ENCODE measurements at places on chromosomes 12 and 14.
A peak's percentile ranks its signal among the peaks of the same experiment; 100 is the strongest.

DNA sequence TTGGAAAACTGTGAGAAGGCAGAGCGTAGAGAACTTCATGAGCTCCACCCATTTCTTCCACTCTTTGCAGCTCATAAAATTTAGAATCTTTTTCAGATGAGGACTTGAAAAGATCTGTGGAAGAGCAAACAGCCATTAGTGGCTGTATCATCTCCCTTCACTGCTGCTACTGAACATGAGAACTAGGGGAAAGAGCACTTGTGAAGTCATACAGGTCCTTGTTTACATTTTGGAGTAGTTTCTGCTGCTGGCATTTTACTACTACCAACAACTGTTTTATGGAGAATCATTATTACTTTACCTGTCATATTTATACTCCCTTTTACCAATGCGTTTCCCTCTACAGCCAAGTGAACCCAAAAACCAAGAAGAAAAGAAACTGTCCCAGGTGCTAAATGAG is 41.0 kb downstream of the RPGRIP1 start:
- no peak for DNase-seq

DNA sequence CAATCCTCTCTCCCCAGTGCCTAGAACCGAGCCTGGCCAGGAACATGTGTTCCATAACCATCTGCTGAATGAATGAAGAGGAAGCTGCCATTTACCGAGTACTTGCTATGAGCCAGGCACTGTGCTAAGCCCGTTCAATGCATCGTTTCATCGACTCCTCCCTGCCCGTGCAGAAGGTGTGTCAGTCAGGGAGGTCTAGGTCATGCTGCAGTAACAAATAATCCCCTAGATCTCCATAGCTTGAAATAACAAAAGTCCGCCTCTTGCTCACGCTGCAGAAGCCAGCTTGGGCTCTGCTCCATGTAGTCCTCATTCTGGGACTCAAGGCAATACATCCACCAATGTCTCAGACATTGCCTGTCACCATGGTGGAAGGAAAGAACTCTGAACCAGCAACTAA is 101.3 kb downstream of the SCARB1 start:
- DNase-seq = no peak

GRCh38 chr12:90061809-90062208 is 353.2 kb upstream of the ATP2B1 start:
- no peak for DNase-seq

- peak; percentile 91 for DNase-seq
These were observed at the start of gene ARMH4 for GRCh38 chr14:58152014-58152857. Gene ARMH4, minus strand, starts transcription at chr14:58152213. Its CDS starts 12,855 bp downstream, at chr14:58139358.

GRCh38 chr12:3016191-3016590 is 57.0 kb downstream of the TEAD4 start:
- DNase-seq = no peak

DNA sequence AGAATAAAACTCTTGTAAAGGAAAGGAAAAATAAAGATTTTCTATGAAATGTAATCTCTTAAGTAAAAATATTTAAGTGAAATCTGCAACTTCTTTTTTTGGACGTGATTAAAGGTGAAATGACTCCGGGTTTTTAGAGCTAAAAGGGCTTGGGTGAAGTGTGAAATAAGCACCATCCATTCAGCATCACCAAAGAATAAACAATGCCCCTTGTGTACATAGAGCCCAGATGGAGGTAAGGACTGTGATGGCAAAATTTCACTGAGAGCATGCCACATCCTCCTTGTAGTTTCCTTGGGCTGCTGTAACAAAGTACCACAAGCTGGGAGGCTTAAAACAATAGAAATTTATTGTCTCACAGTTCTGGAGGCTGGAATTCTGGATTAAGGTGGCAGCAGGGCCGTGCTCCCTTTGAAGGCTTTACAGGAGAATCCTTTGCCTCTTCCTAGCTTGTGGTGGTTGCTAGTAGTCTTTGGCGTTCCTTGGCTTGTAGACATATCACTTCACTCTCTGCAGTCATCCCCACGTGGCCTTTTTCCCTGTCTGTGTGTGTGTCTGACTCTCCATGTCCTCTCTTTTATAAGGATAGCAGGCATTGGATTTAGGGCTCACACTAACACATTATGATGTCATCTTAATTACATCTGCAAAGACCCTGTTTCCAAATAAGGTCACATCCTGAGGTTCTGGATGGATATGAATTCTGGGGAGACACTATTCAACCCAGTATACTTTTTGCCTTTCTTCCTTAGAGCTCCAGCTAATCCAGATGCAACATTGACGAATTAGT is 24.2 kb downstream of the ZNF664 start:
- DNase-seq = no peak

DNA sequence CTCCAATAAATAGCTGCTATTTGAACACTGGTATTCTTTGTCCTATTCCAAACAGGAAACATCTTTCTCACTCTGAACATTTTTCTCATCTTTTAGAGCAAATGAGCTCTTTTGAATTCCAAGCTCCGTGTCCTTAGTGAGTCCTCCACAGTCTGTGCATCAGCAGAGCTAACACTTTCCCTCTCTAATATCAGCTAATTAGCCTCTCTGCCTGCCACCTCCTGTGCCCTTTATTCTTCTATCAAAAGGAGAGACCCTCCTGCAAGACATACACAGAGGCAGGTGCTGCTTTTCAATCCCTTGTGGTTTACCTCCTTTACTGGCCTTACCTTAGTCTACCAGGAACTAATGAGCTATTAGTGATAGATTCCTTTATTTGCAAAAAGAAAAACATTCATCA is 178.5 kb downstream of the SLC35F4 start:
- DNase-seq = no peak

DNA sequence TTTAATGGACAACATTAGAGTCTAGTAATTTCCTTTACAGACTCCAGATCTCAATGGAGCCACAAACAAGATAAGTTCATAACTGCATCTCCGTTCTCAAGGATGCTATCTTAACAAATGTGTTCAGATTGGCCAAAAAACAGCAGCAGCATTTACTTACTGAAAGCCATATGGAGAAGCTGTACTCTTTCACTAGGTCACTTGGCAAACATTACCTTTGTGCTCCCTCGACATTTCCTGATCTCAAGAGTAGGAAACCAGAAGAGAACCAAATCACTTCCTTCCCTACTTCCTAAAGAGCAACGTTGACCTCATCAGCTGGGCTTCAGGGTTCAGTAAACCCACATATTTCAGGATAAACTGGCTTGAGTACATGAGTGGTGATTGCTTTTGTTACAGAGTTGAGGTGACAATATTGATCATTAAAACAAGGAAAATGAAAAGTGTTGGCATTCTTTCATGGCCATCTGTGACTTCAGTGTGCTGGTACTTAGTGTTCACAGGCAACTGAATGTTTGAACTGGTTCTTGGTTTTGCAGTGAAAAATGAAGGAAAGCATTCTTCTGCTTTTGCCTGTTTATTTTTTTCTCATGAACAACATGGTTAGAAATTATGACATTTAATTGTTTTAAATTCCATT is 449.6 kb downstream of the TMEM117 start:
- DNase-seq = no peak

GRCh38 chr14:85088192-85088591 is 441.8 kb upstream of the FLRT2 start:
- no peak for DNase-seq

DNA sequence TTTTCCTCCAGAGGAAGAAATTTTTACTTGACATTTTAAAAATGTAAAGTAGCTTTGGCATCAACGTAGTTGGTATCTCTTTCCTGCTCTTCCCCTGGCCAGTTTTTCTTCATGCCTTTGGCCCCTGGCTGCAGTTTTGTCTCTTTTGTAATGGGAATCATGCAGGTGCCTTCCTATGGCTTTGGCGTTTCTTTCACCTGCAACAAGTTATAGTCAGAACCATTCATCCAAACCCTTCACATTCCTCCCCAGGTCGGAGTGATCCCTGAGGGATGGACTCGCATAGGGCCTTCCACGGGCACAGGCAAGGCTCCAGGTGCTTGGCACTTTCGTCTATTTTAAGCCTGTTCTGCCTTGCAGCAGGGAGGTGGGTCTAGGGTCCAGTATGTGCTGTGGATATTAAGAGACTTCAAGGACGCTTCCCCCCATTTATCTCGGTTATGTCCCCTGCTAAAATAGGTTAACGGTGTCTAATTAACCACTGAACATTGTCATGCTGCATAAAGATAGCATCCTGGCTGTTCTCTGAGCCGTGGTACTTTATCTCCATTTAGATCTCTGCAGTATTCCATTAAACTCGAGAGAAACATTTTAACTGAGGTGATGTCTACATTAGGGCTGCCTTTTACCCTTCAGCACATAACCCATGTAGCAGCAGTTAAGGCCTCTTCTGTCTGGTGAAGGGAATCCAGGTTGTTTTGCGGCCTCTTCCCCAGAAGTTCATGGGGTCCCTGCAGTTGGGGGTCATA is 66.3 kb downstream of the IFT43 start:
- DNase-seq = no peak

GRCh38 chr12:6124411-6125309 is at the start of gene VWF:
Gene VWF, minus strand, starts transcription at chr12:6124670. Its CDS starts 1,474 bp downstream, at chr12:6123196.
- DNase-seq = no peak

DNA sequence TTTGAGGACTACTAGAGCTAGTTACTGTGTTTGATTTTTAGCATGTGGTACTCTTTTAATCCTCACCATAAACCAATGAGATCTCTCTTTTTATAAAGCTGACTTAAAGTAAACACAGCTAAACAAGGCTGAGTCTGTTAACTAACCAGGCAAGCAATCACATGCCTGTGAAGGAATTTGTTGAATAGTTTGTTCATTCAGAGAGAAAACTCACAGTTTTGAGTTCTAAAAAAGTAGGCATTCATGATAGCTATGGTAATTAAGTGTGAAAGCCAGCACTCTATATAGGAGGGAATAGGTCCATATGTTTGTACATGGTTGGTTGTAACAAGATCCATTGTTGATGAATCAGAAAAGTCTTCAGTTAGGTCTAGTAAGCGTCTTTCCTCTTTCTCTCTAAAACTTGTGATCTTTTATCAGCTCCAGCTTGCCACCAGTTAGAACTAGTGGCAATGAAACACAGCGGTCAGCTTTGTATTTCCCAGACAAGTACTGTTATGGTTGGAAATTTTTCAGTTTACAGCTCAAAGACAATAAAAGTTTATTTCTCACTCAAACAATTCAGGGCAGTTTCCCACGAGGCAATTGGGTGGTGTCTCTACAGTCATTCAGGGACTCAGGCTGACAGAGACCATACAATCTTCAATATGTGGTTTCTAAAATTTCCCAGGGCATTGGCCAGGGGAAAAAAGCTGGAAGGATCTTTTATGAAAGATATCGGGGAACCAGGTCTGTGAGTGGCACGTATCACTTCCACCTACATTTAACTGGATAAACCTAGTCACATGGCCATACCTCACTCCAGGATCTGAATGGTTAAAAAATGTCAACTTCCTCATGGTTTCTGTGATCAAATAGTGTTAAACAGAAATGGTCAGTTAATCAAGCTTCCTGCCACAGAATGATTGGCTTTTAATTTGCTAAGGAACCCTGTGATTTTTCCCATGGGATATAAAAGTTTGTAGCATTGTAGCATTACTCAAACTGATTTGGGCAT is 203.1 kb downstream of the KIF21A start:
- no peak for DNase-seq

DNA sequence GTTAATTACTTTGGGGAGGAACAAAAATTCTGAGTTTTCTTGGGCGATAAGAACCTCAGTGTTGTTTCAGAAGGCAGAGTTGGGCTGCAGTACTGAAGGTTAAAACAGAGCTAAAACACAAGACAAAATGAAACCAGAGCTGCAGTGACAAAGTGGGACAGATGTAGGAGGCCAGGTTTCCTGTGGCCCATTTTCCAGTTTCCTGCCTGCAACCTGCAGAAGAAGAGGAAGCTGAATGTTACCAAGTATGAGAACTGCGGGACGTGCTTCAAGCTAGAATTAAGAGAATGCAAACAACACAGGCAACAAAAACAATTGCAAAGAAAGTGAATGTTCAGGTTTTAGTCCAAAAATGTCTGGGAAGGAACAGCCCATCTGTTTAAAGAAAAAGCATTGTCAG is 17.8 kb downstream of the ELK3 start:
- no peak for DNase-seq

DNA sequence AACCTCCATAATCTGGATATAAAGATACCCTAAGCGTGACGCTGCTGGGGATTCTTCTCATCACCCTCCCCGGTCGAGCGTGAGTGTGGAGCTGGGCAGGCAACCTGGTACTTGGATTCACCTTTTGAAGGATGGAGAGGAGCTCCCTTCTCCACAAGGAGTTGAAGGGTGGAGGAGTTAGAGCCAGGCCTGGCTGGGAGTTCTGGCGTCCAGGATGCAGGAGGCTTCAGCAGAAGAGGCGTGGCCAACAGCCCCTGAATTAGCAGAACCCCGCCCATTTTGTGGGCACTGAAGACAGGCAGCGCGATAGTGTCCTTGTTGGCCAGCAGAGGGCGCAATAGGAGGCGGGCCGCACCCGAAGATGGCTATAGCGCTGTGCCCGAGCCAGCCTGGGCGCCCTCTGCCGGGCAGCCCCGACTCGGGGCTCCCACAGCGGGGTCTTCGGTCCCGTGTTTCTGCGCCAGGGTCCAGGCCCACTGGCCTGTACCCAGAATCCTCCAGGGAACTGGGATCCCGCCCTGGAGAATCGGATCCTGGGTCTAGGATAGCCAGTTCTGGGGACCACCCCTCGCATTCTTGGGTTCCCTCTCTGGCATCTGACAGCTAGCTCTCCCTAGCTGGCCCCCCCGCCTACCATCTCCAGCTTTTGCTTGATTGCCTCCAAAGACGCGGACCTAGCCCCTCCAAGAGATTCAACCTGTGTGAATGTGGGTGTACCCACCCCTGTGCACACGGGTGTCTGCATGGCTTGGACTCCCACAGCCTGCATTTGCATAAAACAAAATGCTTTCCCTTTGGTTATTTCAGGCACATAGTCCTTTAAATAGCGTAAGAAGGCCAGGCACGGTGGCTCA is 26.0 kb upstream of the SMUG1 start:
- DNase-seq = peak; percentile 79

DNA sequence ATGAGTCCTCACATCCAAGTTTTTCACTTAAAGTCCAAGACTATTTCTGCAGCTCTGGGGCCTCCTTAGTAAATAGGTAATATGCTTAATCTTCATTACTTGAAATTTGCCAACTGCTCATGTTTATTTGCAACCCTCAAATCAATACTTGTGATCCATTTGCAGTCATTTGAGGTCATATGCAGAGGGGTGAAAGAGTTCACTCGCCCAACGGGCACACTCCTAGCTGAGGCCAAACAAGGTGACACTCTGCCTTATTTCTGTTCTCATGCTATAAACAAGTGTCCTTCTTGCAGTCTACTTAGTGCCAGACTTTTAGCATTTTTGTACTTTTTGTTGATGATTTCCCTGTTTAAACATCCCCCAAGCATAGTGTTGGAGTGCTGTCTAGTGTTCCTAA is 409.9 kb downstream of the AEBP2 start:
- DNase-seq = no peak

DNA sequence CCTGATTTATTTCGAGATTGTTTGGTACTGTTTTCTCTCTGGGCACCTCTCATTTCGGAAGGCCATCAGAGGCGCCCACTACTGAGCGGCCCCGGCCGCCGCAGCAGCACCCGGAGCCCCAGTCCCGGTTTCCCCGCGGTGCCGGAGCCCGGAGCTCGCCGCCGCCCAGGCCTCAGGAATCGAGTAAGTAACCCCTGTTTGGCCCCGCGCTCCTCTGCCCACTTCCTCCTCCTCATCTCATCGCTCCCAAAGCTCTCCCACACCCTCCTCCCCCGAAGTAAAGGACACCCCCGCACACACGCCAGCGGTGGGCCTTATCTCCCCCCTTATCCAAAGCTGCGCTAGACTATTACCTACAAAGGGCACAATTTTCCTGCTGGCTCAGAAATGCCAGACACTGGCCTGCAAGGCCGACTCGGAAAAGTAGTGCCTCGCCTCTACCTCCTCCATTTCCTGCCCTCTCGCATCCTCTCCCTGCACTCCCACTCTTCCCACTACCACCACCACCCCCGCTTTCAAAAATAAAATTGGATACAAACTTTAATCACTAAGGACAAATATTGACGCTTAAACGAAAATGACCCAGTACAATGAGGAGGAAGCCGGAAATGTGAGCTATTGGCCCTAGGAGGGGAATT is 637 bp upstream of the FOXG1 start:
- peak; percentile 61 for DNase-seq
